ENCODE measurements at places on chromosomes 5 and 9.

DNA sequence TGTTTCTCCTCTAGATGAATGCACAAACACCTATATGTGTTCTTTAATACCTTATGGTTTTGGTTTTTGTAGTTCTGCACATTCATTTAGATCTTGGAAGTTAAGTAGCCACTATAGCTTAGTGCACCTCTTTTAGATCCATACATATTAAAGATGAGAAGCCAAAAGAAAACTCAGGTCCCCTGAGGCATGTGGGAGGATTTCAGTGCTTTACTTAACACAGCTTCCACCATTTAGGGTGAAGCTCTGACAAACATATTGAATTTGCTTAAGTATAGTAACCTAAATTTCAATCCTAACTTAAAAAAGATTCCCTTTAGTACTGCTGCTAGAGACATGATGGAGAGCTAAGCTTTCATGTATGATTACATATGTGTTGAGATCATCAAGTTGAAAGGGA lies 25.6 kb upstream of the RICTOR start:
- no peak for DNase-seq

DNA sequence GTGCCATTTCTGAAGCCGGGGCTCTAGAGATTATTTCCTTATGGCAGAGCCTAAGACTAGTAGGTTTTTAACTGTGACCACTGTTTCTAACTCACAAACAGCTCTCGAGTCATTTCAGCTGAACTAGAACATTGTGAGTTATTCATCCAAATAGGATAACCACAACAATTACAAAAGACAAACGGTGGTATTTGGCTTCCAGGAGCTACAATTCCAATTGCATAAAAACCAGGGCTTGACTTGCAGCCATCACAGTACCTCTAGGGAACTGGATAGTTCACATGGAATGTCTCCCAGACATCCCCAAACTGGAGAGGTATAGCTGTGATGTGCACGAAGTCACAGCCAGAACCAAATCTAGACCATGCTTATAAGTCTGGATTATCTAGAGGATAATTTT lies 224.8 kb downstream of the FAM114A2 start:
- DNase-seq: no peak

- DNase-seq: no peak
These were observed 32.1 kb downstream of the NAIF1 start for GRCh38 chr9:128034821-128035652.

DNA sequence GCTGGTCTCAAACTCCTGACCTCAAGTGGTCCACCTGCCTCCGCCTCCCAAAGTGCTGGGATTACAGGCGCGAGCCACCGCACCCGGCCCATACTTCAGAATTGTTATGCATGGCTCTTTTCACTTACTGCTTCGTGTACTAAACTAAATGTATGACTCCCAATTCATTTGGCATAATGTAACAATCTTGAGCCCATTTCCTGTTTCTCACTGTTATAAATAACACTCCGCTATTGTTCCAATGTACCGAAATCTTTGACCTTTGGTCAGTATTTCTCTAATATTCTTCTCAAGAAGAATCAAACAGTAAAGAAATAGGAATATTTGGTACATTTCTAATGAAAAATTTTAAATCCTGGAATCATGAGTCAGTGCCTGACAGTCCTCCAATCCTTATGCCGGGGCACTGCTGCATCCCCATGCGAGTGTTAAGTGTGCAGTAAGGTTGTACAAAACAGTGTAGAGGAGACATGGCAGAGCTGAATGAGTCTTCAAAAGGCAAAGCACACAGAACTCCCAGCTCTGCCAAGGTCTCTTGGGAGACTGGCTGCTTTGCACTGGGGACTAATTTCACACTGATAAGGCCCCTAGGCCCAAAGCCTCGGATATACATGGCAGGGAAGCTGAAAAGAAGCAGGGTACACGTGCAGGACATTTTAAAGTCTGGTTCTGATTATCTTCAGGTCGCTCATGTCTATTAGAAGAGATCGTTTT lies 58.4 kb downstream of the HABP4 start:
- no peak for DNase-seq

DNA sequence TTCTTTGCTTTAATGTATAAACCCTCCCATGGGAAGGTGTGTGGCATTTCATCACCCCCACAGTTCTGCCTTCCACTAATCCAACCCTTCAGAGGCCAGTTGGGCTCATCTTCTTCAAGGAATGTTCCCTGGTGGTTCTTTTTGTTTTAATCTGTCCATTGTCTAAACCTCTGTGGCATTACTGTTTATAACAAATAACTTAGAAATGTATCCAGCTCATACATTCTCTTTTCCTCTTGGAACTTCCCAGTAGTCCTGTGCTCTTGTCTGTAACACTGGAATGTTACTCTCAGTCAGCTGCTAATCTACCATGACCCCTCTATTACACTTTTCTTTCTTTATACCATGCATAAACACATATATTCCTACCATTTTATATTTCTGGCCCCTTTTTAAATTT lies 213.5 kb upstream of the TARS1 start:
- no peak for DNase-seq

DNA sequence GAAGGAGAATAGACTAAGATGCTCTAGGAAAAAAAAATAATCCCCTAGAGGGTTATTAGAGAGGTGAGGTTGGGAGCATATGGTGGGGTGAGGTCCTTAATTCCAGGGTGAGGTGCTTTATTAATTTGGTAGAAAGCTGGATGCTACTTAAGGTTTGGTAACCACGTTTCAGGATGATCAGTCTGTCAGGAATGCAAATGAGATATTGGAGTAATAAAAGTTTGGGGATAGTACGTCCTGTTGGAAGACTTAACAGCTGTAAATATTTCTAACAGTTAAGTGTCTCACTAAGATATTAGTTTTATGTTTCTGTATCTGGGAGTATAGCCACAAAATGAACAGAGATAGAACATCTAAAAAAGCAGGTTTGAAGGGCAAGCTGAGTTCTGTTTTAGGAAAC lies 578.9 kb downstream of the CETN3 start:
- no peak for DNase-seq

- DNase-seq: no peak
These were observed 135.8 kb downstream of the PCSK1 start for GRCh38 chr5:96297290-96297689.

DNA sequence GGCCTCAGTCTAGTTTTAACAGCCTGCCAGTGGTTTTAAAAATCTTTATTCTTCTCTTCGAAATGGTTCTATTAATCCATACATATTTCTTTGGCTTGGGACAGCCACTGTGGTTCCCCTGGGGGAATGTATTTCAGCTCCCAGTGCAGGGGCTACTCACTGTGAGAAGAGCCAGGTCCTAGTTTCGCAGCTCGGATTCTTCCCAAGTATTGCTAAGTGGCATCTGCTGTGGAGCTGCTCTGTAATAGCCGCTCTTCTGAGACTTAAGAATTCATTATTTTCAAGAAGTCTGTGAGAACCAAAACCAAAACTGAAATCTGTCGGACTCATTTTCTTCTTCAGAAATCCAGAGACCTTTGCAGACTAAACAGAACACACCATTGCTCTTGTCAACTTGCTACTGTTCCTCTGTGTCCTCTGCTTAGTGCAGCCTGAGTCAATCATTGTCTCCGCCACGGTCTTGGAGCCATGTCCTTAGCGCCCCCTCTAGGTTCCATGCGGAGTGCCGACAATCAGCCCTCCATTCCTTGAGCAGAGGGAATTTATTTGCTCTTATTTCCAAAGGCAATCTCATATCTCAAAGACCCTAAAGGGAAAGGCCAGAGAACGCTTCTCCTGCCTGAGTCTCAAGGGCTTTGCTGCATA lies 478.2 kb downstream of the SPATA31D1 start:
- no peak for DNase-seq

GRCh38 chr5:52702877-52703276 lies 84.8 kb upstream of the ITGA1 start:
- DNase-seq: no peak

- no peak for DNase-seq
These were observed 189.6 kb downstream of the TRIO start for GRCh38 chr5:14332746-14333145.

Measured in stimulated activated CD4-positive, alpha-beta T cell treated with anti-CD3 and anti-CD28 coated beads, Interleukin-1b, Interleukin-23, amount 100 ng/mL, for 24 hours (primary cell).